ENCODE measurements at places on chromosomes 7 and 10.

GRCh38 chr7:158706273-158706704 lies 1.7 kb upstream of the NCAPG2 start:
- no peak for DNase-seq

GRCh38 chr10:119305860-119306513 lies 98.6 kb downstream of the GRK5 start:
- DNase-seq = no peak

- DNase-seq = no peak
Observed at GRCh38 chr7:128940494-128941322, 3.0 kb downstream of the IRF5 start.

DNA sequence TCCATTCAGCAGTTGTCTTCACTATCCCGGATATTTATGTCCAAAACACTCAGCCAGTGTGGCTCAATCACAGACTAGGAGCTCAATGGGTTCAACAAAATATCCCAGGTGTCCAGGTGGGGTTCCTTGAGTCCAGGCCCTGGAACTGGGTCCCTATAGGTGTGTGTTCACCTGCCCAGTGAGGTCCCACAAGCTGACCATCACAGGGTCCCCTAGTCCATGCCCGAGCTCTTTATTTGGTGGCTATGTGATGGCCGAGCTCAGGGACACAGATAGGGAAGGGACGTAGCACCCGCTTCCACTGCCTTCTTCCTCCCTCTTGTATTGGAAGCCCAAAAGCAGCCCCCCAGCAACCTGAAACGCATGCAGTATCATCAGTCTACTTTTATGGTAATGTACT lies 78.9 kb upstream of the DDC start:
- no peak for DNase-seq

- no peak for DNase-seq
Observed at GRCh38 chr7:77879272-77879671, 80.7 kb downstream of the PHTF2 start.

Measured in SK-N-MC (cell line).